ENCODE measurements at places on chromosomes 2 and 18.

GRCh38 chr2:222669353-222669752 is 2.1 kb upstream of the MOGAT1 start:
- no peak for DNase-seq

DNA sequence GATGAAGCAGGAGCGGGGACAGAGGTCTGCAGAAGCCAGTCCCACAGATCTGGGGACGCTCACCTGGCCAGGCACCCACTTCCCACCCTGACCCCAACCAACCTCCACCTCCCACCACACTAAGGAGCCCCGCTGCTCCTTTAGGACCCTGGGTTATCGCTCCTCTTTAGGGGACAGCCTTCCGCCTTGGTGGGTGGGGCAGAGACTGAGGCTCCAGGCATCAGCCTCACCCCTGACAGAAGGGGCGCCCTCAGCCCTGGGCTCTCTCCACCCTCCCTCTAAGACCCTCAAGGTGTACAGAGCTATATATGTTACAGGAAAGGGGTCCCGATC is 33.5 kb upstream of the SLC66A3 start:
- no peak for DNase-seq

GRCh38 chr2:212609479-212609878 is 70.9 kb upstream of the ERBB4 start:
- no peak for DNase-seq

DNA sequence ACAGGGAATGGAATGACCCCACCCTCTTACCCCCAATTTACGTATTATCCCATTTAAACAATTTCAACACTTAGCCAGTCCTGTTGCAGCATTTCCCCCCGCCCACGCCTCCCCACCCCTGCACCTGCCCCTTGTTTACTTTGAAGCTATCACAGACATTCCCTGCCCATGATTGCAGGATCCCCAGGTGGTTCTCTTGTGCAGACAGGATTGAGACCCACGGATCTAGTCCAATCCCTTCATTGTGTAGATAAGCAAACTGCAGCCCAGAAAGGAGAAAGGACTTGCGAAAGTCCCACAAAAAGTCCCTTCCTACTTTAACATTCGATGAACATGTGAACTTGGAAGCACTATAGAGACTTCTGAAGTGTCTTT is 38.9 kb downstream of the TMEM17 start:
- no peak for DNase-seq

DNA sequence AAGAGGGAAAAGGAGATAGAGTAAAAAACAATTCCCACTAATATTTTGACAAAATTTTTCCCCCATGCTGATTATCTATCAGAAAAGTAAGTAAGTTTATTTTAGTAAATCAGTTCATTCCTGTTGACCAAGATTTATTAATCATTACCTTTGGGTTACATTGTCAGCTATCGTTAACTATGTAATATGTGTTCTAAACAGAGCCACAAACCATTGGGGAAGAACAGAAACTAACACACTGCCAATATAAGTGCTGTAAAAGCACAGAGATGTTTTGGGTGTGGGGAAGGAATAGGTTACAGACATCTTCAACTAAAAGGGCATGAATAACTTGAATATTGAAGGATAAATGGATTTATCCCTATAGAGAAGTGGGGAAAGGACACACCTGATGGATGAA is 42.5 kb upstream of the ACADL start:
- no peak for DNase-seq

DNA sequence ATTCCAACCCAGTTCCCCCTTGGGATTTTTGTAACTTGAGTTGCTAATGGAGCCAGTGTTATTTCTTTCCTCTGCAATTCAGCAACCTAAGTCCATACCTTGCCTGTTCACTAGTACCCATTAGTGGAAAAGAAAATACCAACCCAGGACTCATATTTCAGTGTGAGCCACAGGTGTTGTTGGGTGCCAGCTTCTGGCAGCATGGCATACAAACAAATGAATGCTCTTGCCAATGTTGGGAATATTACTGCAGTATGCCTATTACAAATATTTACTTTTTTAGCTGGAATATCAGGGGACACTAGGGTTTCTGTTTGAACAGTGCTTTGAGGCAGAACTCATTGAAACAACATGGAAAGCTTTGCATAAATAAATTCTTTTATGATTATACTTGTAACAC is 130.2 kb downstream of the NCKAP5 start:
- DNase-seq, result no peak

- no peak for DNase-seq
Observed at GRCh38 chr2:43715300-43716098, 39.3 kb upstream of the C1GALT1C1L start.

DNA sequence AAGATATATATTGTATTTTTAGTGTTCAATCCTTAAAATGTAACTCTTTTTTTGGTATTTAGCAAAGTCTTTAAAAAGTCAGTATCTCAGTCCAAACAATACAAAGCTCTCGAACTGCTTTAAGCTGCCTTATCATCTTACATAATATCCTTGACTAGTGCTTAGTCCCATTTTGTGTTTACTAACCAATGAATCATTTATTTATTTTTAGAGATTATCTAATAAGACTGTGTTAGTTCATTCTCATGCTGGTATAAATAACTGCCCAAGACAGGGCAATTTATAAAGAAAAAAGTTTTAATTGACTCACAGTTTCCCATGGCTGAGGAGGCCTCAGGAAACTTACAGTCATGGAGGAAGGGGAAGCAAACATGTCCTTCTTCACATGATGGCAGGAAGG is 248.3 kb upstream of the KYNU start:
- no peak for DNase-seq

DNA sequence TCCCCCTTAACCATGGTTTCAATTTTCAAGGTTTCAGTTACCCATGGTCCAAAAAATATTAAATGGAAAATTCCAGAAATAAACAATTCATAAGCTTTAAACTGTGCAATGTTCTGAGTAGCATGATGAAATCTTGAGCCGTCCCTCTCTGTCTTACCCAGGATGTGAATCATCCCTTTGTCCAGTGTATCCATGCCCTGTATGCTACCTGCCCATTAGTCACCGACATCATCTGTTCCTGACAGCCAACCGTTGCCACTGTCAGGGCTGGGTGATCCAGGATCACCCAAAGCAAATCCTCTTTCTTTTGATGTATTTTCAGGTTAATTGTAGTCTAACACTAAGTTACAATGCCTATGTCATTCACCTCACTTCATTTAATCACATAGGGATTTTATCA is 15.7 kb upstream of the OLA1 start:
- DNase-seq, result no peak

GRCh38 chr2:148565272-148565894 is 79.2 kb upstream of the EPC2 start:
- DNase-seq, result no peak

DNA sequence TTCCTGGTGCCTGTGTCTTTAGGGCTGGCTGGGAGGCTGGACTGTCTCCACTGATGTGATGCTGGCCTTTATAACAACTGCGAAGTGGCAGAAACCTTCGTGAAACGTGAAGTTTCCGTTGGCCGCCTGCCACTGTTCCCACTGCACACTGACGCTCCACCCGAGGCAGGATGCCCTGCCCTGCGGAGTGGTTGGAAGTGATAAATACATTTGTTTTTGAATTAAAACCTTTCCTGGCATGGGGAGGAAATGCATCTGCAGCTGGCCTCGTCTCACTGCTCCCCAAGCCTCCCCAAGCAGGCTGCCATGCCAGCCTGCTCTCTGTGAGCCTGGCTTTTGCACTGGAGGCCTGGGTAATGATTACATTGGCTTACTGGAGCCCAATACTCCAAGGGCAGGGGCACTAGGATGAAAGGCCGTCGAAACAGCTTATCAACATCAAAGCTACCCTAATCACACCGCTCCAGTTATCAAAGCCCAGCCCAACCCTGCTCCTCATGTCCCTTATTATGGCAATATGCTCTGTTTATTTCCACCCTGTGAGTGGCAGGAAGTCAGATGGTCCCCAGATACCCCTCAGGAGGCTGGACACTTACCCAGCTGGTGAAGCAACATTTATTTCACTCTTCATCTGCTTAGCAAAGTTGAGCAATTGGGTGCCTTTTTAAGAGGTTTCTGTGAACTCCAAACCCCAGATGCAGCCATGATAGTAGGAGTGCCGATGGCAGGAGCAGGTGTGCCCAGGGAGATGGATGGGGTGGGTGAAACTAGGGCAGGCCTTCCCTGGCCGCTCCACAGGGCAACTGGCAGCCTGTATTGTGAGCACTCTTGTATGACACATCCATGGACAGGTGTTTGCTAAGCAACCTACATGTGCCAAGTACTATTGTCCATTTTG is 97.4 kb upstream of the ITGA6 start:
- DNase-seq, result no peak

DNA sequence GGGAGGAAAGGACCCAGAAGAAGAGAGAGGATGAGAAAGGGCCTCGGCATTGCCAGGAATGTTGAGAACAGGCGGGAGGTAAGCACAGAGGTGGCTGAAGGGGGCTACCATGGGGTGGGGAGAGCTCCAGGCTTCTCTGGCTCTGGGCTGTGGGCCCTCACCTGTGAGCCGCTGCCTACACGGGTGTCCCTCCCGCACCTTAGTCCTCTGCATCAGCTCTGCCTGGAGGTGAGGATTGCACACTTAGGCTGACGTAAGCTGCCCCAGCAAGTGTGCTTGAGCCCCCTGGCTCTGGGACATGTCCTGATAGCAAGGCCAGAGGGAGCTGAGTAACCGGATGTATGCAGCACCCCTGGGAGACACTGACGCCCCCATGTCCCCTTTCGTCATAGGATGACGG is 33.9 kb downstream of the TMEM18 start:
- no peak for DNase-seq

All from T-helper 1 cell (primary cell).